Cardiac muscle cell (in vitro differentiated cells and primary cell): ENCODE measurements at places on chromosomes 5 and 9.
A peak's percentile ranks its signal among the peaks of the same experiment; 100 is the strongest.

- DNase-seq: no peak
Observed at GRCh38 chr9:38000735-38001134, 68.3 kb downstream of the SHB start.

- no peak for DNase-seq
Observed at GRCh38 chr9:3947859-3948438, 351.9 kb downstream of the GLIS3 start.

- no peak for DNase-seq
Observed at GRCh38 chr9:125493384-125493783, 213.6 kb downstream of the MAPKAP1 start.

DNA sequence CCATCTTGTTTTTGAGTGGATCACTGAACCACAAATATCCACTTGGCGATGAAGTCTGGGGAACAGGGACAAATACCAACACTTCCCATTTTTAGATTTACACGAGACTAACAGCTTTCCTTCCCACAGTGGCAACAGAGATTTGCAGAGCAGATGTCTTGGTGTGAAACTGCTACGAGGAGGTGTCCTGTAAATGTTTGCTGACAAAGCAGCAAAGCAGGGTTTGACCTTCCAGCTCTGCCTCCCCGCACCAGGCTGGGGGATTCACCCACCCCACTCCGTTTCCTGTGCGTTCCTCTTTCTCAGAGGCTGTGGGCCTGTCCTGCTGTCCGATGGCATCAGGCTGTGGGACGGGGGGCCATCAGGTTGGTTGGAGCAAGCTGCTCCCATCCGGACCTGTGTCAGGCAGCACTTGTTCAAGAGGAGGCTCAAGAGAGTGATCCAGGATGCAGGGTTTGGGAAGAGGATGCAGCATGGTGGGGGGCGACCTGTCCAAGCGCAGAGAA is 693 bp upstream of the RGS3 start:
- DNase-seq: no peak

DNA sequence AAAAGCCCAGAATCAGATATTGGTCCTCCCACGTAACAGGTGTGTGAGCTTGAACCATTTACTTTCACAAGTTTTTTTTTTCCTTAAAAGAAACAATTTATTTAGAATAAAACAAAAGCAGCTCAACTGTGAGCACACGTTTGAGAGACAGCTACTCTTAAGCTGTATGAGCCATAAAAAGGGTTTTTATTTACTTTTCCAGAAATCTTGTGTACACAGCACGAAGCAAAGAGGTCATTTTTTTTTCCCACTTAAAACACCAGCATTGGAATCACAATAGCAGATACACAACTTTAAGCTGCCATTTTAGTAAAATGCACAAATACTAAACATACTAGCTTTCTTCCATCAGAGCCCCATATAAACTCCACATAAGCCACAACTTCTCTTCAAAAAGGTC is 44.6 kb downstream of the JAKMIP2 start:
- no peak for DNase-seq

- DNase-seq: peak; percentile 98
Observed at GRCh38 chr5:173327948-173328843, at the start of gene STC2. TSS of gene STC2 (minus strand) at chr5:173328414. CDS start at chr5:173328193, 221 bp downstream.

DNA sequence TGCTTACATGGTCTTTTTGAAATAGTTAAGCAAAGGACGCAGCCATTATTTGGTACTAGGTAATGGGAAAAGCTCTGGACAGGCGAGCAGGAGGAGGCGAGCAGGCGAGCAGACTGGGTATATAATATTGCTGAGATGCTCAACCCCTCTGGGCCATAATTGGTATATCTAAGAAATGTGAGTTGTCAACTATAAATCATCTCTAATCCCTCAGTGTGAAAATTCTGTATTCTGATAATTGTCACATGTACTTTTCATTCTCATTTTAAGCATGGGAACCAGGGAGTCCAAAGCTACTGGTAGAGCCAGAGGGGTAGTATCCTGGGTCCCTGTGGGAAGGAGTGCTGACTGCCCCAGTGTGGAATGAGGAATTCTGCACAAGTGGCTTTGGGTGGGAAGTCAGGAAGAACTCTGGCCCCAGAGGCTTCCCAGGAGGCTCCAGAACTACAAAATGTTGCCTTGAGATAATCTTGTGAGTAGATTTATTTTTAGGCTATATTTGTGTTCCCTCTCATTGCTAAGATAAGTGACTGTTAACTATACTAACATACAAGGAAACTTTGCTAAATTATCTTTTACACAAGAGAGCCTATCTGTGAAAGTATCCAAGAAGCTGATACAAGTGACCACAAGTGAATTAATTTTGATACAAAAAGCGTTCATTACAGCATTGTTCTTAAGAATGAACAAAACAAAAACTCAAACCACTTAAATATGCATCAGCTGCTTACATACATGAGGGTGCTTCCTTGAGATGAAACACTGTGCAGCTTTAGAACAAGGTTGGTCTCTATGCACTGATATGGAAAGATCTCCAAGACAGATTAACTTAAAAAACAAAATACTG is 70.5 kb upstream of the TNFAIP8 start:
- DNase-seq: peak; percentile 24

DNA sequence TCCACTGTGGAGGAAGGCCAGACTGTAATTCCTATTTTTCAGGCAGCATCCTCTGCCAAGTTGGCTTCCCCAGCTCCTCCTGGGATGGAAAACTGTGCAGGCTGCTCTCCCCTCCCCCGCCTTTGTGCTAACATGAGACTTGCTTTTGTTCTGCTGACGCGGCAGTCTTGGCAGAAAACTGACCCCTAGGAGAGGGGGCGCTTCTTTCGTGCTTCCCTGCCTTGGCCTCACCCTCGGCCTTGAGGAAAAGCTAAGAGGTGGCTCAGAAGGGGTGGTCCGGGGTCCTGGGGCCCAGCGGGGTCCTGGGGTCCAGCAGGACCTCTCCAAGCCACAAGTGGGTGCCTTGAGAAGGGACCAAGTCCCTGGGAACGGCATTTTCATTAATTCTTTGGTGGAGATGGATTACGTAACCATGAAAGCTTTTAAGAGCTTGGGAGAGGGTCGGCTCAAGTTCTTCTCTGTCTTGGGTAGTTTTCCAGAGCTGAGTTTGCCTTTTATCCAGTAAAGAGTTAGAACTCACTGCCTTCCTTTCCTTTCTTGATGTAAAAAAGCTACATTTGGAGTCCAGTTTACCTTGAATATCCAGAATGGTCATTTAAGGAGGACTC is 51.0 kb downstream of the SH3PXD2B start:
- DNase-seq: peak; percentile 48

DNA sequence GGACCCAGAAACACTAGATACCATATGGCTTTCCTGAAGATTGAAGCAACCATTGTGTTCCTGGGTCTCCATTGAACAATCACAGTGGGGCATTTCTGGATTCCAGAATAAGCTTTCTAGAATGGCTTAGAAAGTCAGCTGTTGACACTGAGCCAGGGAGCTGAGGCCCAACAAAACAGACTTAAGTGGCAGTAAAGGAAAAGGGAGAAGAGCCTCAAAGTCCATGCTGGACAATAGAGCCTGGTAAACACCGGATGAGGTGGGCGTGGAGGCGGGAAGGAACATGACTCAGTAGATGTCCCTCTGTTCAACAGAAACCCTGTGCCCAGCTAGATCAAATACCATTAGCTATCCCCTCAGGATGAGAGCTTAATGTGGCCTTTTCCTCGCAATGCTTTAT is 14.8 kb downstream of the SPARC start:
- no peak for DNase-seq

DNA sequence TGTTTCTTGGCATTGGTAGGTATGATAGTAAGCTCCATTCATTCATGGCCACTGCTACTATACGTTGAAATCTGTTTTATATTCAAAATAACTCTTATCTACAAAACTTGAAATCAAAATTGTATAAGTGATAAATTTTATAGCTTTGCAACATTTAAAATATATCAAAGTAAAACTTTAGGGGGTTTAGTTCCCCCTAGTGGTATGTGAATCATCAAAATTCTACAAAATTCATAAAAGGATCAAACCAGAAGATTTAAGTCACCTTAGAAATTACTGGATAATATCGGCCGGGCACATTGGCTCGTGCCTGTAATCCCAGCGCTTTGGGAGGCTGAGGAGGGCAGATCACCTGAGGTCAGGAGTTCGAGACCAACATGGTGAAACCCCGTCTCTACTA is 243.0 kb upstream of the CDH18 start:
- no peak for DNase-seq

DNA sequence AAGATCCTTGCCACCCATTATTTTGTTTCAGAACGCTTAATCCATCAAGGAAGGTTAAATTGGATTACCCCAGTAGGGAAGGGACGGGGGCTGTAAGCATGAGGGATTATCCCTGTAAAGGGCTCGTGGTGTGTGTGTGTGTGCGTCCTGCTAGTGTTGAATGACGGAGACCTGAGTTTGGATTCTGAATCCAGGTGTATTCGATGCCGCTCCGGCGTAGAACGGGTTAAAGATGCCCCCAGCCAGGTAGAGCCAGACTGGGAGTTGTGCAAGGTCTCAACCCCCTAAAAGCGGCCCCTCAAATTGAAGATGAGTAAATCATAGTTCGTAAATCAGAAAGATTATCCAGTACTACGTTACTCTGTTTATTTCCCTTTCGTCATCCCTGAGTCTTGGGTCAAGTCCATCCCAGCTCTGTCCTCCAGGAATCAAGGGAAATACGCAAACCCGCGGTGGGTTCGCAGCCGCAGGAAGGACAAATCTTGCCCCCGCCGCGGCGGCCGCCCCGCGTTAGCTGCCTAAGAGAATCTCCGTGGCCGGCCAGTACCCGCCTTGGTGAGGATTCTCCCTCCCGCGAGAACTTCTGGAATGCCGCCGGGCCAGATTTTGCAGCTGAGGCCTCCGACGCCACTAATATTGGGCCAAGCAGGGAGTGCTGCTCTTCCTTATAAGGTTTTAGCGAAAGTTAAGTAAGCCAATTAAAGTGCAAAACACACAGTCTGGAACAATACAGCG is 586 bp upstream of the MTAP start:
- peak; percentile 83 for DNase-seq

DNA sequence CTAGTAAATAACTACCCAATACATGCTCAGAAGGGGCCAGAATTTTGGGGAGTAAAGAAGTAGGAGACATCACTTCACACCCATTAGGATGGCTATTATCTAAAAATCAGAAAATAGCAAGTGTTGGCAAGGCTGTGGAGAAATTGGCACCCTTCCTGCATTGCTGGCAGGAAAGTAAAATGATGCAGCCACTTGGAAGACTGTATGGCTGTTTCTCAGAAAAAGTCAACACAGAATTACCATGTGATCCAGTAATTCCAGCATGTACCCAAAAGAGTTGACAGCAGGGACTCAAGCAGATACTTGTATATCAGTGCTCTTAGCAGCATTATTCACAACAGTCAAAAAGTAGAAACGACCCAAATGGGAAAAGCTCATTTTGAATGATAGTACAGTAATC is 107.6 kb downstream of the APBA1 start:
- no peak for DNase-seq

DNA sequence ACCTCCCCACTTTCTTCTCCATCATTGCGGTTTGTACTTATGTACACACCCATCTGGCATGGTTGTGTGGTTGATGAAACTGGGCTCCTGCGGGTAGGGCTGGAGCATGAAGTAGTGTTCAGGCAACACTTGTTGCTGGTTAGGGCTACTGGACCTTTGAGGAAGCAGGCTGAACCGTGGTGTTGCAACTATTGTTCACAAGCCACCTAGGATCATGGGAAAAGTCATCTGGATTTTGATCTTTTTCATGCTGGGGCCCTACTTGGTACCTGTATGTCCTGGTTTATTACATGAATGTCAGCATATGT is 40.1 kb upstream of the TIFAB start:
- no peak for DNase-seq

DNA sequence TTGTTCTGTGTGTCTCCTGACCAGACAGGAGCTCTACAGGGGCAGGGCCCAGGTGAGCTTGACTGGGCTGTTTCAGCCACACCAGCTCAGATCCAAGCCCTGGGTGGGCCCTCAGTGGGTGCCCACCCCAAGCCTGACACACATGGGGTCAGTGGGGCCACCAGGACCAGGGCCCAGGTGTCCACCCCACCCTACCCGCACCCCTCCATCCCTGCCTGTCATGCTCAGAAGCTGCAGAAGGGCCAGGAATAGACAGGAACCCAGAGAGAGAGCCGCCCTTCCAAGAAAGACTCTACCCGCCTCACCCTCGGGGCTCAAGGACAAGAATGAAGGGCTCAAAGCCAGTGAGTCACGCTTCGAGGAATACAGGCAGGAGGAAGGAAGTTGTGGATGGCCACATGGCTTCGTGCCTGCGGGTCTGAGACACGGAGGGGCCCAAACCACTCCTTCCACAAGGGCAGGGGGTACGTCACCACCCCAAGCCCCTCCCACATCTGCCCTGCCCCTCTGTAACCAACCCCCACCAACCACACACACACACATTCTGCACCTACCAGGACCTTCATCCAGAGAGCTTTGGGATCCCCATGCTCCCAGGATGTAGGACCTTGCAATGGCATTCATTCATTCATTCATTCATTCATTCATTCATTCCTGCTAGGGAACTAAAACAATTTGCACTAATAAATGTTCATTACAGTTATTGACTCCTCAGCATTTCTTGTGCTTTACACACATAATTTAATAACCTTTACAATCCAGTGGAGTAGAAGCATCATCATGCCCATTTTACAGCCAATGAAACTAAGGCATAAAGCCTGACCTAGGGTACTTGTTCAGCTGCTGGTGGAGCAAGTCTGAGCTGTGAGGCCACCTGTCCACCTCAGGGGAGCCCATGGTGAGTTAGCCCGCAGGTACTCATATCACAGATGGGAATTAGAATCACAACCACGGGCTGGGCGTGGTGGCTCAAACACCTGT is 55.9 kb upstream of the STXBP1 start:
- DNase-seq: peak; percentile 95

DNA sequence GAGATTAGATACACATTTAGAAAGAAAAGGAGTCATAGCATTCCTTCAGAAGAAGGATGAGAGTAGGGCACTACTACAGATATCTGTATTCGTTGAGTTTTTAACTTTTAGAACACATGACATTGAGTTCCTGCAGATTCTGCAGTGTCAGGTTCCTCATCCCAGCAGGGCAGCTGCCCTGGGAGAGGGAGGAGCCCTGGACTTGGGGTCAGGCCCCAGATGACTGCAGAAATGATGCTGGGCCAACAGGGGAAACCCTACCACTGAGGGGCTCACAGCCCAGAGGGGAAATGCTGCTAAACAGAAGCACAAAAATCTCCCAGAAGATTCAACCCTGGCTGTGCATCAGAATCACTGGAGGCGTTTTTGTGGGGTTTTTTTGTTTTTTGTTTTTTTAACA is 68.9 kb upstream of the TAF1L start:
- no peak for DNase-seq

DNA sequence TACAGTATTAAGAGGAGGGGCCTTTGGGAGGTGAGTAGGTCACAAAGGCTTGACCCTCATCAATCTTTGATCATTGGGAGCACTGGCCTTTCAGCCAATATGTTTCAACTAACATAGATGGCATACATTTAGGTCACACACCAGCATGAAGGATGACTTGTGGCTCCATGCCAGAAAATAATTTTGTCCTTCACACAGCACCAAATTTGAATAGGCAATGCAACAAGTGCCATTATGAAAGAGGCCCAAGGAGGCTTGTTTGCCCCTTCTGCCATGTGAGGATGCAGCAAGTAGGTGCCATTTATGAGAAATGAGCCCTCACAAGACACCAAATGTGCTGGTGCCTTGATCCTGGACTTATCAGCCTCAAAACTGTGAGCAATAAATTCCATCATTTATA is 81.1 kb downstream of the JAKMIP2 start:
- no peak for DNase-seq

GRCh38 chr9:89530726-89531125 is 32.8 kb upstream of the SEMA4D start:
- DNase-seq: no peak
